ENCODE measurements at places on chromosomes 13 and 19.

GRCh38 chr13:32415019-32415418 lies 12.9 kb downstream of the N4BP2L1 start:
- no peak for DNase-seq

DNA sequence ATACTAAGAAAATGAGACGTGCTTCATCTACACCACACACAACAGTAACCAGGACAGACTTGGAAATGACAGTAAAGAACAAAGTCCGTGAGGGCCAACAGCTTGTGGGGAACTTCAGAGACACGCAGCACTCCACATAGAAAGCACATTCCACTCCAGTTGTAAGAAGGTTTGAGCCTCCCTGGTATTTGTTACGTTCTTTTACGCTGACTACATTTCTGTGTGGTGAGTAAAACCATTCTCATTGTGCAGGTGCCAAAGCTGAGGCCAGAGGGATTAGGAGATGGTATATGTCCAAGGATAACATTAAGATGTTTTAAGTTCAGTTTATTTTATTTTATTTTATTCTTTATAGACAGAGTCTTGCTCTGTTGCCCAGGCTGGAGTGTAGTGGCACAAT lies 1189.9 kb downstream of the UQCRFS1 start:
- no peak for DNase-seq

GRCh38 chr19:3873151-3873550 lies 4.3 kb upstream of the ZFR2 start:
- no peak for DNase-seq

DNA sequence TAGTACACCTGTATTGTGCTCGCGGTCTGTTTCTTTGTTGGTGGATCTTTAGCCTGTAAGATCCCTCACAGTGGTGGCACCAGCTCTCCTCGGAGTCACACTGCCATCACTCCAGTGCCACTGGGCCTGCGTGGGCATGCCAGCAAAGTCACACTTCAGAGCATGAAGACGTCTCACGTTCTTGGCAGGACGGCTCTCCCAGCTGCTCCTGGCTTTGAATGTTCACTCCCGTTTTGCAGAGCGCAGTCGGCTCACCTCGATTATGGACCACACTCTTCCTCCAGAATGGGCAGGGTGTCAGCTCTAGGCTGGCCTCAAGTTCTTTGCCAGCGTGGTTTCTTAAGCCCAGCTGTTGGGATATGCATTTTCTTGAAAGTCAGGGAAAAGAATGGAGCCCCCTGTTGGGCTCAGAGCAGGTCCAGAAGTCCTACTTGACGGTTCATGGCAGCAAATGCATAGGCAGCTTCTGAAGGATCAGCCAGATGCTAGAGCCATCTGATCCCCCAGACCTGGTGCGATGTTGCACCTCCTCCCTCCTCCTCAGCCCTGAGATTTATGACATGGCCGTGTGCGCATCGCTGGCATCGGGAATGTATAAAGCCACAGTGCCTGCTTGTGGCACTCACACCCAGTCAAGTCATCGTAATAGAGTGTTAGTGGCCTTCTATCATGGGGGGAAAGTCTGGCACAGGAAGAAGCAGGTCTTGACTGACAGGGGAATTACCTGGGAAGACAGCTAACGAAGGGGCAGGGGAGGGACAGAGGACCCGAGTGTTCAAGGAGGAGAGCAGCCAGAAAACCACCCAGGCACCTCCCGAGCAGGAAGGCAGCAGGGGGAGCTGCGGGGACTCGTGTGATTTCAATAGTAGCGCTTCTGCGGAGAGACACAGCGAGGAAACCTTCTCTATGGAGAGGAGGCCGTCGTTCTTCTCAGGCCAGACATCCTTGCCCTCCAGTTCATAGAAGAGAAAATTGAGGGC lies 40.2 kb upstream of the NPAS1 start:
- DNase-seq: peak; percentile 27

DNA sequence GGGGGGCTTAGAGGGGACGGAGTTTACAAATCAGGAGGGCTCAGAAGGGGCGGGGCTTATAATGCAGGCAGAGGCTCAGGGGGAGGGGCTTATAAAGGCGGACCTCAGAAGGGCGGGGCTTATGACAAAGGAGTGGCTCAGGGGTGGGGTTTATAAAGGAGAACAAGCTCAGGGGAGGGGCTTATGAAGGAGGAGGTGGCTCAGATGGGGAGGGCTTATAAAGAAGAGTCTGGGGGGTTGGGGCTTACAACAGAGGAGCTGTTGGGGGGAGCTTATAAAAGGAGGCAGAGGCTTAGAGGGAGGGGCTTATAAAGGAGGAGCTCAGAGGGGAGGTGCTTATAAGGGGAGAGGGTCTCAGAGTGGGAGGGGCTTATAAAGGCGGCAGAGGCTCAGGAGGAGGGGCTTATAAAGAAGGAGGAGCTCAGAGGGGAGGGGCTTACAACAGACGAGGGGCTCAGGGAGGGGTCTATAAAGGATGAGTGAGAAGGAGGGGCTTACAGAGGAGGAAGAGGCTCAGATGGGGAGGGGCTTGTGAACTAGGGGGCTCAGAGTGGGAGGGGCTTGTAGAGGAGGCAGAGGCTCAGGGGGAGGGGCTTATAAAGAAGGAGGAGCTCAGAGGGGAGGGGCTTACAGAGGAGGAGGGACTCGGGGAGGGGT lies 1.0 kb downstream of the SMIM24 start:
- DNase-seq: no peak

DNA sequence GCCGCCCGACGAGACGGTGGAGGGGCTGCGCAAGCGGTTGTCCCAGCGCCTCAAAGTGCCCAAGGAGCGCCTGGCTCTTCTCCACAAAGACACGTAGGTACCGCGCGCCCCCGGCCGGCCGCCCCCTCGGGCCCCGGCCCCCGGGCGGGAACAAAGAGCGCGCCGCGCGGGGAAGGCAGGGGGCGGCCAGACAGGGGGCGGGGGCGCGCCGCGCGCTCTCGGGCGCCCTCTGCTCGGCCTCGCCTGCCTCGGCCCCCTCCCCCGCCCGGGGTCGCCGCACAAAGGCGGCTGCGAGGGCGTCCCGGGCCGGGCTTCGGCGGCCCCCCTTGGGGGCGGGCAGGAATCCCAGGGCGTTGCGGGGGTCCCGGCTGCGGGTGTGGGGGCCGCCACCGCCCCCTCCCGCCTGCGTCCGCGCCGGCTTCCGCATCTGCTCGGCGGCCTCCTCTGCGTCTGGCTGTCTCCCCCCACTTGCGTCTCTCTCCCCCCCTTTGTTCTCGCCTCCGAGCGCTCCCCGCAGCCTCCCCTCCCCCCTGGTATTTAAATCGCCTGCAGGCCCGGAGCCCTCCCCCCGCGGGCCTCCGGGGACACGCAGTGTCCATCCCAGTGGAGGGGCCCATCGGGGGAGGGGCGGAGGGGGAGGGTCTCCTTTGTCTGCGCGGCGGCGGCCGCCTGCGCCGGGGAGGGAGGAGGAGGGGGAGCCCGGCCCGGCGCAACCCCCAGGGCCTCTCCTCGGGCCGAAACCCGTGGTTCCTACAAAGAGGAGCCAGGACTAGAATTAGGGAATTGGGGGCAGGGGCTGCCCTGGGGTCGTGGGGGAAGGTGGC lies 2.3 kb downstream of the MIDN start:
- peak; percentile 17 for DNase-seq

- no peak for DNase-seq
Observed at GRCh38 chr19:47860602-47861297, 1.7 kb downstream of the TPRX2 start.

GRCh38 chr19:5985098-5985783 lies 7.3 kb upstream of the RANBP3 start:
- no peak for DNase-seq

DNA sequence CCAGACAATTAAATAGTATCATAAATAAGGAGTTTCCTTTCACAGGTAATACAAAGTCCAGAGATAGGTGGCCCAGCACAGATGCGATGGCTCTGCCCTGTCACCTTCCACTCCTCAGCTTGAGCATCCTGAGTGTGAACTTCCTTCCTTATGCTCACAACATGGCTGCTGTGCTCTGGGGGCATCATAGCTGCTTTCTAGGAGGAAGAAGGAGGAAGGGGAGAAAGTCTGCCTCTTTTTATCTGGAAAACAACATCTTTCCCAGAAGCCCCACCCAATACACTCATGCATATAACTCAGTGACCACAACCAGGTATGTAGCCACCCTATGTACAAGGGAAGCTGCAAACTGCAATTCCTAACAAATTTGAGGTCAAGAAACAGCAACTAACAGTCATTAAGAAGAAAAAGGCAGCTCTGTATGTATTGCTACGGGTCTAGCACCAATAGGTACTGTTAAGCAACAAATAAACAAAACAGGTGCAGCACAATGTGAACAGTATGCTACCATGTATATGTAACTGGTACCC lies 201.2 kb upstream of the UBL3 start:
- no peak for DNase-seq

DNA sequence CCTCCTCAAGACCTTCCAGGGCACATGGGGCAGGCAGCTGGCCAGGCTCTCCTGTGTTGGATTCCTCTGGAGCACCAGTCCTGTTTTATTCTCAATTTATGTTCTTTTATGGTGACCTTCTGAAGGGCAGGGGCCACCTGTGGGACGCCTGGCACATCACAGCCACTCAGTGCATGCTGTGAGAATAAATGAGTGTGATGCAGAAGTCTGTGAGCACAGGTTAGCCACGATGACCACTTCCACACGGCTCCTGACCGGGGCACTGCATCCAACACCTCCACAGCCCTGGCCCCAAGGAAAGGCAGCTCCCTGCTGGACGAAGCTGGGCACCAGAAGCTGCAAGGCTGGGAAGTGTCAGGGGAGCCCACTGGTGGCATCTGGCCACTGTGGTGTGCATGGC lies 122.8 kb downstream of the CRYL1 start:
- no peak for DNase-seq

- no peak for DNase-seq
Observed at GRCh38 chr13:24124789-24125476, 35.6 kb upstream of the SPATA13 start.

DNA sequence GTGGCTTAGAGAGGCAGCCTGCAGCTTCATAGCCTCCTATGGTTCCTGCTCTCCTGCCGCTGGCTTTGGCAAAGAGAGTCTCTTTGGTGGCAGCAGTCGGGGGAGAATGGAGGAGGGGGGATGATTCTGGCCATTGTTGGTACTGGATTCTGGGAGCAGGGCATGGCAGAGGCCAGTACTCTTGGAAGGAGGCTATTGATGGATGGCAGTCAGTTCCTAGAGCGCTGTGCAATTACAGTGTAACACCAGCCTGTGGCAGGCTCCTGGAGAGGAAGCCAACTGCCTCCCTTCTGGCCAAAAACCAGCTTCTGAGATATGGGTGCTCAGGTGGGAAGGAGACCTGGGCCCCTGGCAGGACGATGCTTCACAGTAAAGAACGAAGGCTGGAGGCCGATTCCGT lies 47.9 kb upstream of the TMTC4 start:
- no peak for DNase-seq

- DNase-seq: no peak
Observed at GRCh38 chr13:52808842-52809219, 39.6 kb downstream of the PCDH8 start.

DNA sequence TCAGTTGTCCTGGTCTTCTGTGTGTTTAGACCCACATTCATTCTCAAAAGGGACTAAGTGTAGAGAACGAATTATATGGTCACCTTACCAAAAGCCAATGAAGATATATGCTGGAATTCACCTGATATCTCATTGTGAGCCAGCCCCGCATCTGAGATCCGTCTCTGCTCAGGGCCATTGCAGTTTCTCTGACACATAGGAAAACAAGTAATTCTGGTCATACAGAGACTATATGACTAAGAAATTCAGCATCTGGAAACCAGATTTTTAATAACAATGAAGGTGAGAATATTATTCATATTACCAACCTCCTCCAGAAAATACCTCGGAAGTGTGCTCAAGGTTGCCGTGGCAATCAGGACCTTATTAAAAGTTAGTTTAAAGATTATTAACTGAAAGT lies 278.6 kb upstream of the EDNRB start:
- no peak for DNase-seq

DNA sequence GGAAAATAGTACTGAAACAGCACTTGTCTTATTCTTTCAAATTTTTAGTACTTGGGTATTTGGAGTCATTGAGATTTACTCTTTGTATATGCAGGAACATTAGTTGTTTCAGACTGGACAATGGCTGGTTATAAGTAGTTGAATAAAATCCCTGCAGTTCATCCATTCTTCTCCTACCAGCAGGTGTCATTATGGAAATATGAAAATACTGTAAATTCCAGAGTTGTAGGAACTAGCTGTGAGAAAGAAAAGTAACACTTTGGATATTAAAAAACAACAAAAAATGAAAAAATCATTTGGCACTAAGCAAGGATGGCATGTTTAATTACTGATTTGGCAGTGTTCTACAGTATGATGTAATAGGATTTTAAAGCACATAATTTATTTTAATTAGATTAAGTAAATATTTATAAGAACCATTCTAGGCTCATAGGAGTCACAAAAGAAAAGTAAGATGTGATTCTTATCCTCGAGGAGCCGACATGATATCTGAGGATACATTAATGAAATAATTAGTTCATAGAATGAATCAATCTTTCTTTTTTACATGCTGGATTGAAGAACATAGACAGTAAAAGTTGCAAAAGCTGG lies 155.3 kb downstream of the KCNRG start:
- DNase-seq: peak; percentile 13

DNA sequence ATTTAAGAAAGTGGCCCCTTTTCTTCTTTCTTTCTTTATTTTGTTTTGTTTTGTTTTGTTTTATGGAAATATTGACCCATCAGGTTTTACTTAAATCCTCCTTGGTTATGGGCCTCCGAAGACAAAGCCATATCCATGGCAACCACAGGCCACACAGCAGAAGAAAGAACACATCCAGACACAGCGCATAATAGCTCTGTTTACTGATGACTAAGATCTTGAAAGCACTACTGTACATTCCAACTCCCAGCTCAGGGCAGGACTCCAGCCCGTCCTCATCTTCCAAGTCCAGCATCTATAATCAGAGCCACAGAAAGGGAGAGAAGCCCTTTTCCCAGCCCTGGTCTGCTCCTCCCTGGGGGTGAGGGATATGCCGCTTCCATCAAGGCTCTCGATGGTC lies 84.3 kb downstream of the NUFIP1 start:
- DNase-seq: peak; percentile 15

DNA sequence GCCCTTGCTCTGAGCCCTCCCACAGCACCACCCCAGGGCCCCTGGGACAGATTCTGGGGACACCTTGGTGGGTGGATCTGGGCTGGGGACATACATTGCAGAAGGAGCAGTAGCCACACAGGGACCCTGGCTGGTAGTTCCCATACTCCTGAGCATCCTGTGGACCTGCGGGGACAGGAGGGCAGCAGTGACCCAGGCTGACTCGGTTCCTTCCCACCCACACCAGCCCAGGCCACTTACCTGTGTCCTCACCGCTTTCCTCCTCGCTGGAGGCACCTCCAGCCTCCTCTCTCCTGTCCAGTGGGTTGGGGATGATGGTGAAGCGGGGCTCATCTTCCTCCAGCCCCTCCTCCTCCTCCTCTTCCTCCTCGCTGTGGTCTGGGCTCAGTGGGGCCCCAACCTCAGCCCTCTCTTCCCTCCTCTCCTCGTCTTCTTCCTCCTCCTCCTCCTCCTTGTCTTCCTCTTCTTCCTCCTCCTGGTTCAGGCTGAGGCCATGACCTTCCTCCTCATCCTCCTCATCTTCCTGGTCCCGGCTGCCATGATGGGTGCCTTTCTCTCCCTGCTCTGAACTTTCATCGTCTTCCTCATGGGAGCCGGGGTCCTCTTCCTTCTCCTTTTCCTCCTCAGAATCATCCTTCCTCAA lies 1.9 kb downstream of the HRC start:
- DNase-seq: no peak

GRCh38 chr19:7720351-7720750 lies 11.6 kb downstream of the CLEC4G start:
- no peak for DNase-seq

- peak; percentile 31 for DNase-seq
Observed at GRCh38 chr19:48391100-48392005, at the start of gene KDELR1. Gene KDELR1, minus strand, starts transcription at chr19:48391551. Its CDS starts 193 bp downstream, at chr19:48391358.

GRCh38 chr19:44776402-44777096 lies 1.1 kb upstream of the CBLC start:
- no peak for DNase-seq

Measured in NCI-H446 treated with DMSO at 0.1 percent for 48 hours (cell line).